ENCODE measurements at places on chromosomes 5 and 9.

DNA sequence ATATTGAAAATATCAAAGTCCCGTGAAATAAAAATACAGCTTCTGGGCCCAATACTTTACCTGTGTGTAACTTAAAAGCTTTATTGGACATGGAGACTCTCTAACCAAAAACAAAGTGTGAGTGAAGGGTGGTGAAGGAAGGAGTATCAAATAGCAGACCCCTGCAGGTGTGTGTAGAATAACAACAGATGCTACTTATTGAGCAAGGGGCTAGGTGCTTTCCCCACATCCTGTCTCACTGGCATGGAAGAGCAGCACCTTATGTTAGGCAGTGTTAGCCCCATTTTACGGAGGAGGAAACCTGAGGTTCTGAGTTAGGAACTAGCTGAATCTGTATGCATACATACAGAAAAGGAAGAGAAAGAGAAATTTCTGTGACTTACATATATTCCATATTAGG lies 21.8 kb downstream of the SLIT3 start:
- DNase-seq, result no peak

DNA sequence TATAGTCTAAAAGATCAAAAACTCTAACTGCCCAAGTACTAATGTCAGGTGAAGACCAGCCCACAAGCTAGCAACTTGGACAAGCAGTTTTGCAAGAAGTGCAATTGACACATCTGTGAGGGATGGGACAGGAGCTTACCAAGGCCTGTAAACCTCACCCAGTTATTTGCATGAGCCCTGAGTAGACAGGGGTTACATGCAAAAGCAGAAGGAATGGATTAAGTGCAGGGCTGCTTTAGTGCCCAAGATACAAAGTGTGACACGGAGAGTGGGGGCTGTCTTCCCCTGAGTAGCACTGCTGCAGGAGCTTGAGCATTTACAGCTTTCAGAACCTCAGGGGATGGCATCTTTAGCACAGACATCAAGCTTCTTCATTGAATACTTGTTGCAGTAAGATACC lies 286.7 kb downstream of the ELAVL2 start:
- no peak for DNase-seq

DNA sequence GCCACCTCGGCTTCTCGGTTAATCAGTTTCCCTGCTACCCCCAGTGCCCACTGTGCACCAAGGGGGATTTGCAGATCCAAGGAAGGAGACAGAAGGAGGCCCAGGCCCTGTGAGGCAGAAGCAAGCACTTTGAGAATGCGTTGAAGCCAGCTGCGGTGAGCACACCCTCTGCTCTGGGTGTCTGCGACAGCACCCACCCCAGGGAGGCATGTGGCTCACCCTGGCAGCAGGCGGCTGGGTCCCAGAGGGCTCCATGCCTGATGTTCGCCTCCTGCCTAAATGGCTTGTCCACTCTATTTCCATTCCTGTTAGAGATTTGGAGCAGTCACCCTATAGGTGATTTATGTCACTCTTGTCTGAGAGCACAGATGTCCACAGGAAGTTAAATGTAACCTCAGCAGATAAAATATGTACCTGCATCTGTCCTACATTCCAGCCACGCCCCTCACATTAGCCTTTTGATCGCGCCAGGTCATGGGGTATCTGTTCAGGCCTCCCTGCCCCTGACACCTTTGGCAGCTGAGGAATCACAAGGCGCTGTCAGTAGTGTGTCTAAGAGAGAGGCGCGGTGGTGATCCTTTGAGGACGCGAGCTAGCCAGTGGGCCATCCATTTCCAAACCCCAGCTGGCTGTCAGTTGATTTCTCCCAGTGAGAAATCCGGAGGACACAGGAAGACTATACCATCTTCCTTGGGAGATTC lies 28.1 kb downstream of the PTGES2 start:
- DNase-seq, result no peak

- no peak for DNase-seq
Measured at GRCh38 chr5:157961896-157962590, 103.1 kb upstream of the CLINT1 start.

- no peak for DNase-seq
Measured at GRCh38 chr5:88503406-88503805, 234.8 kb upstream of the TMEM161B start.

DNA sequence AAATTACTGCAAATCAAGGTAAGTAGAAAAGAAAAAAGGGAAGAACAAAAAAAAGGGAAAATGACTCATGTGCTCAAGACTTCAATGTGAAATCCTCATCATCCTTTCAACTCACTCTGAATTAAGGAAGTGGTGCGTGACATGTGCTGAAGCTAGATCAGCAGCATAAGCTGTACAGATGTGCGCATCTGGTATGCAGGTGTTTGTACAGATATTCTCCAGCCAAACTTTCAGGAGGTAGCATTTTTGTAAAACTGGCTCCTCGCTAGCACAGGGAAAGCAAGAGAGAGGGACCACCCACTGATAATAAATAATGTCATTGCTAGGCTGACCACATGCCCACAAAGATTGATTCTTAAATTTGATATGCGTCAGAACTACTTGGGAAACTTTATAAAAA lies 253.9 kb upstream of the RGMB start:
- no peak for DNase-seq

DNA sequence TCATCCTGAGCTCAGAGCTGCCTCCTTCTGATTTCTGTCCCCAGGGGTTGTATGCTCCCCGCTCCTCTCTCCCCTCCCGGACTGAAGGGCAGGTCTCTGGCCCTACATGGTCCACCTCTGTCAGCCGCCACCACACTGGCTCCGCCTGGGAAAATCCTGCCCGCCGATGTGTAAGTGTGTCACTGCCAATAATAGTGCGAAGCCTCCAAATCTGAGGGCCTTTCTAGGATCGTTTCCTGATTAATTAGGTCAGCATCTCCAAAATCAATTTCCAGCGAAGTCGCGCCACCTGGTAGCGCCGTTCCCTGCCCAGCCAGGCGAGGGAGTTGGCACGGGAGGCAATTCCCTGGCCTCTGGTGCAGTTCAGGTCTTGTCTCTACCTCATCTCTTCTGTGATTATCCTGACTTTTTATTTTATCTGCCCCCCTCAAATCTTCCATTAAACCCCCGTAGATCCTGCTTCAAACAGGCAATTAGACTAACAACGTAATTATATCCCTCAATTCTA lies 73.5 kb downstream of the ZNF618 start:
- DNase-seq, result no peak

DNA sequence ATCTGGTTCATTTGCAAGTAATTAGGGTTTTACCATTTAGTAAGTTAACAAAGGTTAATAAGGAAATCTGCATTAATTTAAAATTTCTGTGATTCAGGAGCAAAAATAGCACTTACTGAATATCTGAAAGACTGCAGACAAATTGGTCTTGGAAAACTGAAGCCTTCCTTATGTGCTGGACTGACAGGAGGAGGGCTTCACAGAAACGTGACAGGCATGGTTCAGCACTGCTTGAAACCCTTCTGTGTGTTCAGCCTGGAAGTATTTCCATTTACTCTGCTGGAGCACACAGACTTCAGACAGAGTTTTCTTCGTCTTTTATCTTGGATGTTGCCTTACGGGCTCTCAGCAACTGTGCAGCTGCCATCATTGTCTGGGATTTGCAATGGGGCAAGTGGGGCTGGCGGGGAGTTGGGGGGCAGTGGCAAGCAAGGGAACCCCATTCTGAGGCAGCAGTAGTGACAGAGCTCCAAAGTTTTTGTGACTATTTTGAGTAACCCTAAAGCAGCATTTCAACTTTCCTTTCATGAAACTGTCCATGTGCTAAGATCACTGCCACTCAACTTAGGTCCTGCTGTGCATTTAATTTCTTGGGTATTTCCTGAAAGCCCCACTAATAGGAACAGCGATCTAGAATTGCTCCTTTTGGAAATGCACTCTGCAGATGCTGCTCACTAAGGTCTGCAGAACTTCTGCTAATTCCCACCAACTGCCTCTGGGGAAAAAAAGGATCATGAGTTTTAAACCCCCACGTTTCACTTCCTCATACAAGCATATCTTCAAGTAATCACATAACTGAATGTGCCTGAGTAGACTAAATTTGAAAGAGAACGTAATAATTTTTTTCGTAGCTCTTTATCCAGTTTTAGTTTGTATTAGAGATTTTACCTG lies 56.6 kb downstream of the KCNN2 start:
- DNase-seq, result no peak

DNA sequence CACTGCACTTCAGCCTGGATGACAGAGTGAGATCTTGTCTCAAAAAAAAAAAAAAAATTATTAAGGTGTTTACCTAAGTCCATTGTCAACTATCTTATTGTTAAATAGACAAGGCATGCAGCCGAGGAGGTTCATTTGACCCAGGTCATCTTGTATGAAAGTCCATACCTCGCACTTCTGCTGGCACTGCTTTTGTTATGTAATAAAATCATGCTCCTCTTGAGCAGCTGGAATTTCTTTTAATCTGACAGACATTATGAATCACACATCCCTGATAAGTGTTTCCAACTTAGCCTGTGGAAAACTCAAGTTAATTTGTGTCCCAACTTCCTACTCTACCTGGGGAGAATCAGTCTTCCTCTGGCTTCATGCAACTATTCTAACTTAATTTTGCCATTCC lies 315.6 kb upstream of the KLF4 start:
- no peak for DNase-seq

- no peak for DNase-seq
Measured at GRCh38 chr5:2888520-2889060, 137.1 kb upstream of the IRX2 start.
